Cardiac septum (tissue), 1 donor: ENCODE measurements at places on chromosomes 1 and 21. TPM values are rescaled to one million over a fixed set of nuclear protein-coding genes. Genes with fewer than 3 reads are reported as not detected.

- DNase-seq = no peak
Observed at GRCh38 chr1:44604157-44604955, 69.9 kb downstream of the TMEM53 start.

ZBTB21 gene
- total RNA-seq = 7.8 TPM

- no peak for DNase-seq
Observed at GRCh38 chr1:183093786-183094298, 70.6 kb downstream of the LAMC1 start.

RHD gene
- total RNA-seq = not detected

LCE1F gene
- not detected for total RNA-seq

SLAMF8 gene
- 1.5 TPM for total RNA-seq

DNA sequence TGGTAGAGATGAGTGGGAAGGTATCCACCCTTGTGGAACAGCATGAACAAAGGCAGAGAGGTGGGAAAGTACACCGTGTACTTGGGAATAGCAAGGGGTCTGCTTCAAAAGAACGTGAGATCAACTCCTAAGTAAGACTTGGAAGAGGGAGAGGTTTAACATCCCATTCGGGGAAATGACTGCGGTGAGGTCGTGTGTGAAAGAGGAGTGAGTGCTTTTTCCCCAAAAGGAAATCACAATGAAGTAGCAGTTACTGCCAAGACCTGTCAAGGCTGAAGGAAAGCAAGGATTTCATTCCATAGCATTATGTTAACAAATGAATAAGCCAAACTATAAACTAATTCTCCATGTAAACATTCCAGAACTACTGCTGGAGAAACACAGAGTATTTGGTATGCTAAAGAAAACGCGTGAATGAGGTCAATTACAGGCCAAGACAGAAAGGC, 20.0 kb upstream of the SYDE2 start:
- DNase-seq = no peak

- no peak for DNase-seq
Observed at GRCh38 chr1:224735159-224735558, 119.0 kb downstream of the CNIH3 start.

HUNK gene
- total RNA-seq = 0.73 TPM

TNNT2 gene
- 8,017 TPM for total RNA-seq

DNA sequence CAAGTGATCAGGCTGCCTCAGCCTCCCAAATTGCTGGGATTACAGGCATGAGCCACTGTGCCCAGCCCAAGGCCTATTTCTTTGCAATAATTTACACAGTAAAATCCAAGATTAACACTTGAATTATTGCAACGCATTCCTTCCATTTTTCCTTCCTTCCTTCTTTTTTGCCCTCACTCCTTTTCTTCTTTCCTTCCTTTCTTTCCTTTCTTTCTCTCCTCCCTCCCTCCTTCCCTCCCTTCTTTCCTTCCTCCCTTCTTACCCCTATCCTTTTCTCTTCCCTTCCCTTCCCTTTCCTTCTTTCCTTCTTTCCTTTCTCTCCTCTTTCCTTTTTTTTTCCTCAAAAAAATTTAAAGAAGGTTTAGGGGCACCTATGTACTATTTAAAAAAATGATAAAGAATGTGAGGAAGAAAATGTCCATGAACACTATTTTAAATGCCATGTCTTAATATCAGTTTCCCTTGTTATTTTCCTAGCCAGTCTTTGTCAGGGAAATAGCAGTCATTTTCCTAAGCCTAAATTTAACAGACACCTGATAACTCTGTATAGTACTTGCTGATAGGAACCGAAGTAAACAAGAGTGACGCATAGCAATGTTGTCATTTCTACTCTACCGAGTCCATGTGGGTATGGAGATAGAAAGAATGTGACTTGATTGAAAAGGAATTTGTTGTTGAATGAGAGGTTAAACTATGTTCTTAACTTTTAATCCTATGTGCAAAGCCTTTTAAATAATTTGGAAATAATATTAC, 79.8 kb upstream of the HMCN1 start:
- DNase-seq = no peak

GRCh38 chr1:42282867-42283583, 52.0 kb downstream of the FOXJ3 start:
- no peak for DNase-seq

GRCh38 chr1:97200595-97200994, 479.0 kb downstream of the PTBP2 start:
- no peak for DNase-seq

TRIM45 gene
- 8.9 TPM for total RNA-seq
